Right lobe of liver (tissue), 6 donors: ENCODE measurements at places on chromosomes 1 and 21. TPM values are rescaled to one million over a fixed set of nuclear protein-coding genes. Genes with fewer than 3 reads are reported as not detected.

KCNH1 gene
- total RNA-seq, result not detected

ST6GALNAC3 gene
- 1.4 TPM for total RNA-seq

ELAPOR1 gene
- 0.38 TPM for total RNA-seq

AADACL3 gene
- total RNA-seq, result not detected

C1orf115 gene
- 65.9 TPM for total RNA-seq

IQCC gene
- 0.87 TPM for total RNA-seq

TNNI3K gene
- not detected for total RNA-seq

- DNase-seq, result no peak
- H3K36me3 ChIP-seq, result no peaks in the 10 kb centered on the region
- H3K27me3 ChIP-seq, result no peaks in the 10 kb centered on the region
- H3K4me3 ChIP-seq, result no peak overlapping the region
- no peaks in the 10 kb centered on the region for H3K4me1 ChIP-seq
- no peak overlapping the region for H3K27ac ChIP-seq
These were observed 42.8 kb upstream of the IL12RB2 start for GRCh38 chr1:67264899-67265298.

DNA sequence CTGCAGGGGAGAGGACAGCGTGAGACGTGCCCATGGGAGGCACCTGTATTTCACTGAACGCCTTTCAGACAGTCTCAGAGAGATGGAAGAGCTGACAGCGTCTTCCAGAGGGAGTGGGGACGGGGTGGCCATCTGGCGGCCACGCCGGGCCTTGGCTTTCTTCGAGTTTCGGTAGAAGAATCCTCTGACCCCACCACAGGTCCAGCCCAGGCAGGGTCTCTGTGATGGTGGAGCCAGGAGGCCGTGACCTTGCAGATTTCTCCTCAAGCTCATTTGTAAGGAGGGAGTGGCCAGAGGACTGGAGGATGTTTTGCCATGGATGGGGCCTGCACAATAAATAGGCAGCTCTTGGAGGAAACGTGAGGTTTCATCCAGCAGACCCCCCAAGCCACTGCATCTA is 47.6 kb upstream of the ADARB1 start:
- H3K4me3 ChIP-seq, result no peak overlapping the region
- H3K4me1 ChIP-seq, result no peaks in the 10 kb centered on the region

GRCh38 chr1:98032958-98033357 is 112.1 kb upstream of the DPYD start:
- H3K27me3 ChIP-seq, result no peaks in the 10 kb centered on the region
- no peaks in the 10 kb centered on the region for H3K4me1 ChIP-seq
- H3K36me3 ChIP-seq, result no peaks in the 10 kb centered on the region
- DNase-seq, result no peak
- no peak overlapping the region for H3K27ac ChIP-seq

GRCh38 chr1:208202333-208202995 is 41.7 kb downstream of the PLXNA2 start:
- H3K4me3 ChIP-seq, result no peak overlapping the region
- no peak overlapping the region for H3K27ac ChIP-seq
- no peak for DNase-seq

GRCh38 chr1:48674641-48675040 is 102.0 kb downstream of the BEND5 start:
- no peaks in the 10 kb centered on the region for H3K27me3 ChIP-seq
- no peak for DNase-seq
- H3K4me3 ChIP-seq, result no peak overlapping the region
- no peak overlapping the region for H3K27ac ChIP-seq

- H3K4me3 ChIP-seq, result no peak overlapping the region
- H3K4me1 ChIP-seq, result no peaks in the 10 kb centered on the region
- H3K27ac ChIP-seq, result no peak overlapping the region
- H3K27me3 ChIP-seq, result no peaks in the 10 kb centered on the region
- no peaks in the 10 kb centered on the region for H3K36me3 ChIP-seq
These were observed 96.2 kb upstream of the AKT3 start for GRCh38 chr1:243946253-243946652.

- H3K27me3 ChIP-seq, result no peaks in the 10 kb centered on the region
- H3K36me3 ChIP-seq, result peaks cover 6% of the 10 kb centered on the region
- no peak for DNase-seq
These were observed 6.9 kb downstream of the CSRP1 start for GRCh38 chr1:201499795-201500669.

DNA sequence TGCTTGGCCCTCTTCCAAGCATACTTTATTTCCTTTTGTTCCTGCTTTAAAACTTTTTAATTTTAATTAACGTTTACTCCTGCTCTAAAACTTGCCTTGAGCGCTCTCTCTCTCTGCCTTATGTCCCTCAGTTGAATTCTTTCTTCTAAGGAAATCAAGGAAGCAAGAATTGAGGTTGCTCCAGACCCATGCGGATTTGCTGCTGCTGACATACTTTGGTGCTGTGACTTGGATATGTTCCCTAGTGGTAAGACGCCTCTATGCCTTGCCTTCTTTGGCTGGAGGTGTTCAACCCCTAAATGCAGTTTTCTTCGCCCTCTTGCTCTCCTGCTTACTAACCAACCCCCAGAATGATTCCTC is 148.1 kb downstream of the ADSS2 start:
- H3K4me1 ChIP-seq, result no peaks in the 10 kb centered on the region
- no peak overlapping the region for H3K4me3 ChIP-seq
- no peak for DNase-seq

DNA sequence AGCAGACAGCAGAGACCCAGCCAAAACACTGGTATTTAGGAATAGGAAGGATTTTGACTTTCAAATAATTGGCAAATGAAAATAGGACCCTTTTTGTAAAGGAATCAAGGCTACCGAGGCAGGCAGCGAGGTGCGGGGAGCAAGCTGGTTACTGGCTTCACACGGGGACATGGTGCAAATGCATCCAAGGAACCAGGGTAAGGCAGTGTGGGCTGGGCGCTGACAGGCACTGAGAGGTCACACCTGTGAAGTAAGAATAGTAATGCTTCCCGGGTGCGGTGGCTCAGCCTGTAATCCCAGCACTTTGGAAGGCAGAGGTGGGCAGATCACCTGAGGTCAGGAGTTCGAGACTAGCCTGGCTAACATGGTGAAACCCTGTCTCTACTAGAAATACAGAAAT is 15.5 kb downstream of the CHAF1B start:
- DNase-seq, result no peak
- H3K4me3 ChIP-seq, result no peak overlapping the region
- no peaks in the 10 kb centered on the region for H3K4me1 ChIP-seq

DNA sequence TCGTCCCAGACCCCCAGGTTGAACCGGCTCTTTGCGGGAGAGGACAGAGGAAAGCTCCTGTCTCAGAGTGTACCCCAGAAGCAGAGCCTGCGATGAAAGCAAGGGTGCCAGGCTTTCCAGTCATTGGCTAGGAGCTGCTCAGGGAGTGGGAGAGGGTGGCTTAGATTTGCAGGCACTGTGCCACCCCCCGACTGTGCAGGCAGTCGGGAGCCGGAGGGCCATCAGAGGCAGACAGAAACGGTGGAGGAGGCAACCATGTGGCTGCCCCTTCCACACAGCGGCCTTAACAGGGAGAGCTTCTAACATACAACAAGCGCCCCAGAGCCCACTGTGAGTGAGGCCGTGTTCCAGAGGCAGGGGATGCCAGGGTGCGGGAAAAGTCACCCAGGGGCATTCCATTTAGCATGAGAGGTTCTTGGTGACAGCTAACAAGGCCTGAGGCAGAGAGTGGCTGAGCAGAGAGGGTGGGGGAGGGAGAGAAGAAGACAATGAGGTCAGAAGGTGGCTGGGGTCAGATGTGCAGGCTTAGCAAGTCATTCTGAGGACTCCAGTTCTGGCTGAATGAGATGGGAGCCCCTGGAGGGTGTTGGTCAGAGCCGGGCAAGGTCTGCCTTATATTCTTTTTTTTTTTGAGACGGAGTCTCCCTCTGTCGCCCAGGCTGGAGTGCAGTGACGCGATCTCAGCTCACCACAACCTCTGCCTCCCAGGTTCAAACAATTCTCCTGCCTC is 9.5 kb upstream of the C1orf167 start:
- no peak for DNase-seq
- no peaks in the 10 kb centered on the region for H3K36me3 ChIP-seq
- no peaks in the 10 kb centered on the region for H3K27me3 ChIP-seq

DNA sequence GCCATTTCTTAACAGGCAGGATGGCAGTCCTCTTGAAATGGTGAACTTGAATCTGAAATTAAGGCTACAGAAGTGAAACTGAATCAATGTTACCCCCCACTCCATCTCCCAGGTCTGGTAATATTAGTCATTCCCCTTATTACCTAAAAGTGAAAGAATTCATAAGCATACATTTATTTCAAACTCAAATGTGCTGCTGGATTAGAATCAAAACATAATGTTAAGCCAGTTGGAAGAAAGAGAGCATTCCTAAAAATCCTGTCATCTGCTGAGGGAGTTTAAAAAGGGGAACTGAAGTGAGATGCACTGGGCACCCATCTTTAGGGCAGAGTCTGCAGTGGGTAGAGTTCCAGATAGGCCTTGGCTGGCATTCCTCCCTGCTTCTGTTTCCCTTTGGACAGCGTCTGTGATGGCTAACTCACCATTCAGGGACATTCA is 17.4 kb downstream of the KIAA0319L start:
- H3K27me3 ChIP-seq, result no peaks in the 10 kb centered on the region
- H3K27ac ChIP-seq, result no peak overlapping the region
- no peaks in the 10 kb centered on the region for H3K36me3 ChIP-seq
- H3K4me1 ChIP-seq, result no peaks in the 10 kb centered on the region
- no peak for DNase-seq

DNA sequence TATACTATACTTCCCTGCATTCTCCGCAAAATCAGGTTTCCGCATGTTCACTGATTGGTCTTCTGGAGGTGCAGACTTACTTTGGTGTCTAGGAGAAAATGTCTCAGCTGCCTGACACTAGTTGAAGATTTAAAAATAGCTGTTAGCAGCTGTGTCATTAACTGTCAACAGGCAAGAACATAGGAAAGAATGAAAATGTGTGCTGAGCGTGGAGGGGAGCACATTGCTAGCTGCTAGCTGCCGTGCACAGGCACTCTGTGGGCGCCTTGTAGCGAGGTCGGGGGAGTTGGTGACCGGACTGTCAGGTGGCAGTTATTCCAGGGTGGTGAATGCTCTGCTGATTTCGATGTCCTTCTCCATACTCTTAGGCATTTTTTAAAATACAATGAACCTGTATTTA is 5.2 kb downstream of the FAAH start:
- no peak overlapping the region for H3K4me3 ChIP-seq
- no peak for DNase-seq
- no peaks in the 10 kb centered on the region for H3K4me1 ChIP-seq
- H3K27me3 ChIP-seq, result no peaks in the 10 kb centered on the region

DNA sequence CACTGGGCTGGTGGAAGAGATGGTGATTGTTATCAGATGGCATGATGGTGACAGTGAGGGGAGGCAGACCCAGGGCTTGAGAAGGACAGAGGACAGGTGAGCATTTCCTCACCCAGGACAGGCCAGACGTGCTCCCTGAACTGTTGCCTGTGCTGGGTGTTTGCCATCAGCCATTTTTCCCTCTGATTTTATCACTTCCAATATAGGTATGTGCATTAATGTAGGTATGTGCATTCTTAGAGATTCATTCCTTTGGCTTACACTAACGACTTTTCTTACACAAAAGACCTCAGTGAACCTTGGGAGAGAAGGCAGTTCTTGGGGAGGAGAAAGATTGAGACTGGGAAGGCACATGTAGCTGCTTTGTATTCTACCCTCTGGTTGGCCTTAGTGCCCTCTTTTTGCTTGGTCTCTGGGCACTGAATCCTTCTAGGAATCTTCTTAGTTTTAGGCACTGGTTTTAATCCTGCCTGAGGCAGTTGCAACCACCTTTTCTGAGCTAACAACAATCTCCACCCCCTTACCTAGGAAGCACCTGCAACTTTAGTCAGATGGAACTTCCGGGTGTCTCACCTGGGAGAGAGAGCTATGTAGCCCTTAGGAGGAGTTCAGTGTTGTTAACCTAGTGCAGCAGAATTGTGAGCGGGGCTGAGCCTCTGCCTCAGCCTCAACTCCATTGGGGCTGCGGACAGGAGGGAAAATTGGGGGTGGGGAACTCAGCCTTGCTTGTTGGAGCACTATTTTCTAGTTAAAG is 30.9 kb downstream of the C1orf116 start:
- H3K36me3 ChIP-seq, result no peaks in the 10 kb centered on the region
- no peak for DNase-seq
- H3K4me3 ChIP-seq, result no peak overlapping the region
- no peaks in the 10 kb centered on the region for H3K27me3 ChIP-seq
- no peak overlapping the region for H3K27ac ChIP-seq

DNA sequence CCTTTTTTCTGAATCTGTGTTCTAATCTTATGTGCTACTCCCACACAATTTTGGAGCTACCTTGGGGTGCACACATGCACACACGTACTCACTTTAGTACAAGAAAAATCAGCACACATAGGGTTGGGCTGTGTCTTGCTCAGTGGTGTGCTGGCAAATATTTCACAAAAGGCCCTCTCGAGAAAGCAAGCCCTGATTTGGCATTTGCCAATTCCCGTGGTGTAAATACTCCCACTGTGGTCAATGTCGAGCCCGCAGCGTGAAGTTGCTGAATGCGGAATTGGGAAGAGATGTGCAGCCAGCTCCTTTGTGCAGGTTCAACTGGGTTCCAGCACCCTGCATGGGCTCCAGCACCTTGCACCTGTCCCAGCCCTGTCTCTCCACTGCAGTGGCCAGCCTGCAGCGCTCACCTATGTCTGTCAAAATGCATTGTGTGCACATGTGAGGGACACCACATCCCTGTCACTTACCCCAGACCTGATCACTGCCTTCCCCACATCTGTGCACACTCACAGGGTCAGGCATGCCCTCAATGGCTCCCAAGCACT is 78.4 kb upstream of the WNT4 start:
- H3K27me3 ChIP-seq, result no peaks in the 10 kb centered on the region
- no peaks in the 10 kb centered on the region for H3K36me3 ChIP-seq
- no peaks in the 10 kb centered on the region for H3K4me1 ChIP-seq
- H3K4me3 ChIP-seq, result no peak overlapping the region
- H3K27ac ChIP-seq, result no peak overlapping the region

DNA sequence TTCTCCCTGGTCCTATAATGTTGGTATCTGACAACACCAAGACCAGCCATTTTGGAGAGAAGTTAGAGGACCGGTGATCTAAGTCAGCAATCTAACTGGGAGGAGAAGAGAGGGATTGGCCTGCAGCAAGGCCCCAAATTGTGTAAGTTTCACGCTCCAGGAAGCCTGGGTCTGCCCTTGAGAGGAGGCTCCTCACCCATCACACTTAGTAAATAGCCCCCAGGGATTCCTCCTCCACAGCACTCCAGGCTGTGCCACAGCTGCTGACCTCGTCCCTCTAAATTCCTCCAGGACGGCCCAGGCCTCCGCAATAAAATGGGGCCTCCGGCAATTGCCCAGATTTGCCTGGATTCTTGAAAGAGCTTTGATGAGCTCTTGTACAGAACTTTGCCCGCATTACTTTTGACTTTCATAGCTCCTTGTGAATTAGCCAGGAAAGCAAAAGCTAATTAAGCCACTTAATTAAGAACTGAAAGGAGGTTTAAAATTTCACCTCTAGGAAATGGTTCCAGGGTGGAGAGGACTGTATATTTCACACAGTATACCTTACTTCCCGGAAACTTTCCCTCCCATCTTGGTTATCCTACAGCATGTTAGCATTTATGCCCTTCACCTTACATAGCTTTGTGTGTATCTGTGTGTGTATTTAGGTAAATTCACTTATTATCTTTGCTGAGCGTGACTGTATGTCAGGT is 90.5 kb downstream of the LAMC2 start:
- no peaks in the 10 kb centered on the region for H3K27me3 ChIP-seq
- H3K4me3 ChIP-seq, result no peak overlapping the region
- no peaks in the 10 kb centered on the region for H3K4me1 ChIP-seq
